ENCODE measurements at places on chromosomes 4 and X.
A peak's percentile ranks its signal among the peaks of the same experiment; 100 is the strongest.

DNA sequence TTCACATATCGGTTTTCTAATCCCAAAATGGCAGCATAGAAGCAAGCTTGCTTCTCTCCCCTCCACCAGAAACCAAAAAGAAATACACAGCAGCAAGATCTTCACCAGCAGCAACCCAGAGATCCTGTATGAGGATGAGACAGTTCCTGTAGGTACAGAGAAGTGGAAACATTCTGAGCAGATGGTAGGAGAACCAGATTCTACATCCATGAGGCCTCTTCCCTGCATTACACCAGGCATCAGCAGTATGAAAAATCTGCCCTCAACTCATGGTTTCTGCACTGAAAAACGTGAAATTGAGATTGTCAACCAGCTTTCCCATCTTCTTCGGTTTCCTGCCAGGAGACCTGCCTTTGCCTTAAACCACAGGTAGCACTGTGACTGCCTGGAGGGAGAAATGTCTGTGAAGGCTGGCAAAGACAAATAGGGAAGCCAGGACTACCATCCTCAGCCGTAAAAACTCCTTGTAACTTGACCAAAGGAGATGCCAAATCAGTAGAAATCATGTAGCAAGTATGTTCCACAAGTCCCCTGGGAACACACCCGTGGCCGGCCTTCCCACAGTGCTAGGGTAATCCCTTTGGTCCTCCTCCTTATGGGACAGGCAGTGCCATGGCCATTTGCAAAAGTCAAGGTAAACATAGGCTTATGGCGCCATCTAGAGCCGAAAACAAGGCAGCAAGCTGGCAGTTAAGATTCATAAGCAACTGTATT, 24.0 kb upstream of the MTHFD2L start:
- no peak for DNase-seq

GRCh38 chrX:112473654-112474053, 206.1 kb downstream of the LHFPL1 start:
- DNase-seq, result no peak

DNA sequence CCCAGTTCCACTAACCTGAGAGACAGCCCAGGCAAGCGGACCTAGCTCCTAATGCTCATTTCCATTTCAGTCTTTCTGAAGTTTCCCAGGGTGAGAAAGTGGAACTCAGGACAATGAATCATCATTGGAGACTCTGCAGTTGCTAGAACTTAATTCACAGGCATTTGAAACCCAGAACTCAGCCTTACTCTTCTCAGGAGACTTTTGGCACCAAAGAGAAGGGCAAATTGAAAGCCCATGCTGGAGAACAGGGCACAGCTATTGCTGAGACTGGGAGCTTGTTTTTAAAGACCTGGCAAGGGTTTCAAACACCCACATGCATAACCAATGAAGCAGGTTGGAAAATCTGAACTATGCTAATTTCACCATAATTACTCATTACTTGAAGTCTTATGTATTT, 36.0 kb downstream of the BST1 start:
- DNase-seq, result no peak

- DNase-seq, result no peak
Measured at GRCh38 chr4:26023203-26023972, 109.4 kb downstream of the SMIM20 start.

GRCh38 chrX:9701790-9702189, 63.9 kb downstream of the GPR143 start:
- DNase-seq, result peak; percentile 27

Data from chondrocyte (in vitro differentiated cells).